Stimulated activated CD8-positive, alpha-beta memory T cell treated with anti-CD3 and anti-CD28 coated beads, Interleukin-7, amount 100 ng/mL, for 48 hours (primary cell): ENCODE measurements at places on chromosomes 4 and X.

GRCh38 chrX:28542791-28543190 lies 44.5 kb upstream of the IL1RAPL1 start:
- no peak for DNase-seq

DNA sequence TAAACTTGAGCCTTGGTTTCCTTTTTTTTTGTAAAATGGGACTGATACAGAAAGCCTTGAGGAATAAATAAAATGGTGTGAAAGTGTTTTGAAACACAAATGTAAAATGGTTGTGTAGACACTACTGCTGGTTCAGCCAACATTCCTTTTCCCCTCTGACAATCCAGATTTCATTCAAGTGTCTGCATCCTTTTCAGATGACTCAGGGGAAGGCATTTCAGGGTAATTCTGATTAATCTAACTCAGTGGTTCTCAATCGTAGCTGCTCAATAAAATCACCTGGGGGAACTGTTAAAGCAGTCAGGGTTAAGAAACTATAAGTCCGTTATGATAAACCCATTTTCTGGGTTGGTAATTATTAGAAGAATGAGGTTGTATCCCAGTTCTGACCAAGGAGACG lies 4.6 kb downstream of the ARHGAP10 start:
- no peak for DNase-seq

GRCh38 chr4:20544645-20545044 lies 155.6 kb upstream of the PACRGL start:
- no peak for DNase-seq

DNA sequence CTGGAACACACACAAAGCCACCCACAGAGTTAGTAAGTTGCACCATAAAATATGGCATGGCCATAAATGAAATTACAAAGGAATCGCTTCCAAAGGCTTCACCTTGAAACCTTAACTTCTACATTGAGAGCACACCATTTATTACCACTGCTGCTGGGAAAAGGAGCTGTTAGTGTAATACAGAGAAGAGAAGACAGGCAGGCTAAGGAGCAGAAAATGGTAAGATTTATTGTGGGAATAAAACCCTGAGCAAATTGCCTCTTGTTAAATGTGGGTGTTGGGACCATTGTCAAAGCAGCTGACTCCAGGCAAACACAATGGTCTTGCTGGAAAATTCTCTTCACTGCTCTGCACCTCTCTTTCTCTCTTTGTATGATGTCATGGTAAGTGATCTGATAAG lies 79.2 kb upstream of the NHS start:
- DNase-seq: no peak

- DNase-seq: no peak
Measured at GRCh38 chr4:3747581-3747904, 18.6 kb upstream of the ADRA2C start.

- no peak for DNase-seq
Measured at GRCh38 chr4:164524789-164525188, 229.1 kb upstream of the SMIM31 start.

- no peak for DNase-seq
Measured at GRCh38 chr4:83772685-83773084, 236.8 kb downstream of the GPAT3 start.

GRCh38 chr4:164614999-164615398 lies 138.9 kb upstream of the SMIM31 start:
- DNase-seq: no peak

DNA sequence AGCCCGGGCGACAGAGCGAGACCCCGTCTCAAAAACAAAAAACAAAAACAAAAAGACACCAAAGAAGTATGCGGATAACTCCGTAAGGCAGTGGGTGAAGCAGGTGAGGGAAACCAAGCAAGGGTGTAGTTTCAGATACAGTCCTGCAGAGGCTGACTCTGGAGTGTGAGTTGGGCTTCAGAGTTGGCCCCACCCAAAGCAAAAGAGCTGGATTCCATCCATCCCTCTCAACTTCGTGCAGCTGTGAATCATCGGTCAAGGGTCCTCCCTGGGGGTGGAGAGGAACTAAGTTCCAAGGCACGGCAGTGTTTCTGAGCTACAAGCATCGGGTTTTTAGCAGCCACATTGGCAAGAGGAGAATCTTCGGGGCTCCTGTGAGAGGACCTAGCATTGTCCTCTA lies 43.9 kb upstream of the FAM9A start:
- DNase-seq: no peak

DNA sequence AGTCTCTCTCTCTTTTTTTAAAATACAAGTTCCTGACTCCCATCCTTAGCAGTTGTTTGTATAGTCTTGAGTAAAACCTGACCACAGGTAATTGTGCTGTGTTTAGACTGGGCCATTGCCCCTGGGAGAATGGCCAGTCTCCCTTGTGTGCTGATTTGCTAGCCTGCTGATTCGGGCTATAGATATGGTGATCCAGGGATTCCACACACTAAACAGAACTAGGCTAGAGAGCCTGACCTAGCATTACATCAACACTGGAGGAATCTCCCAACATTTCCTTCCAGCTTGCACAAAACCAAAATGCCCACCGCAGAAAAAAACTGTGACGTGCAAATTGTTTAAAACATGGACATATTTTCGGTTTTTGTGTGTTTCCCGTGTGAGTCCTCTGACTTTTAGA lies 5.1 kb downstream of the UPRT start:
- DNase-seq: no peak

- no peak for DNase-seq
Measured at GRCh38 chrX:76076124-76076523, 96.7 kb upstream of the PBDC1 start.

GRCh38 chrX:4358577-4358976 lies 645.1 kb upstream of the PRKX start:
- DNase-seq: no peak

DNA sequence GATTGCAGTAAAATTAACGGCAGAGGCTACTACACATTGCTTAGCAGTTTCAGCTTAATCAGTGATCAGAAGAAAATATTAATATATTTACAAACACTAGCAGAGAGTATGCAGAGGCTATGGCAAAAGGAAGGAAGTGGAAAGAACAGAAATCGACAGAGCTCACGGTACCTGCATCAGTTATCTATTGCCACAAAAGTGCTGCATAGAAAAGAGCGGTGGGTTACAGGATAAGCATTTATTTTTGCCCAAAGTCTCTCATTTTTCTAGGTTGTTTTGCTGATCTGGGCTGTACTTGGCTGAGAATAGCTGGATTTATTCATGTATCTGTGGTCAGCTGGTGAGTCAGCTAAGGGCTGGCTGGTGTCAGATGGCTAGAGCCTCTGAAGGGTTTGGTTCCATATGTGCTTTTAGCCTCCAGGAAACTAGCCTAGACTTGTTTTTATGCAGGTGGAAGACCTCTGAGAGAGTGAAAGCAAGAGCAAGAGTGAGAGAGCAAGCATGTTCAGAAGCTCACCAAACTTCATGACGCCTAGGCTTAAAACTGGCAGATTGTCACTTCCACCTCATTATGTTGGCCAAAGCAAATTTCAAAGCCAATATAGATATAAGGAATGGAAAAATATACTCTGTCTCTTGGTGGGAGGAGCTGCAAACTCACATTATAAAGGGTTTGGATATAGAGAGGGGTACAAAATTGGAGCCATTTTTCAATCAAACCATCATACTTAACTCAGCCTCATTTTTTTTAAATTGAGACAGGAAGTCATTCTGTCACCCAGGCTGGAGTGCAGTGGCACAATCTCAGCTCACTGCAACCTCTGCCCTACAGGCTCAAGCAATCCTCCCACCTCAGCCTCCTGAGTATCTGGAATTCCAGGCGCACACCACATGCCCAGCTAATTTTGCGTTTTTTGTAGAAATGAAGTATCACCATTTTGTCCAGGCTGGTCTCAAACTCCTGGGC lies 153.2 kb upstream of the RPL34 start:
- DNase-seq: peak; percentile 11

- DNase-seq: no peak
Measured at GRCh38 chr4:106034220-106034619, 138.9 kb downstream of the NPNT start.

- no peak for DNase-seq
Measured at GRCh38 chrX:40158036-40158706, 60.4 kb upstream of the BCOR start.

DNA sequence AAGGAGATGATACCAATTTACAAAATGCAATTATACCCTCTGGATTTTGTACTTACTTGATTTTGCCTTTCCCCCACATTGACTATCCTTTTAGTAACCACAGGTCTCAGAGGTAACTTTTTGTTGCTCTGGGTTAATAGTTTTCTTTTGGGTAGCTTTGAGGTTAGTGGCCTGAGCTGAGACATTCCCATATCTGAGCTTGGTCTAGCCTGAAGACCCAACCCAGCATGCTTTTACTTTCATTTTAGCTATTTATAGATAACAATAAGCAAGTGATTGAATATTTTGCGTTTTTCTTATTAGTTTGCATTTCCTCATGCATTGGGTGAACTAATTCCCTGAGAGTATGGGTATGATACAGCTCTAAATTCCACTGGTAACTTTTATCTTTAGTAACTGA lies 11.8 kb downstream of the HTN1 start:
- no peak for DNase-seq

DNA sequence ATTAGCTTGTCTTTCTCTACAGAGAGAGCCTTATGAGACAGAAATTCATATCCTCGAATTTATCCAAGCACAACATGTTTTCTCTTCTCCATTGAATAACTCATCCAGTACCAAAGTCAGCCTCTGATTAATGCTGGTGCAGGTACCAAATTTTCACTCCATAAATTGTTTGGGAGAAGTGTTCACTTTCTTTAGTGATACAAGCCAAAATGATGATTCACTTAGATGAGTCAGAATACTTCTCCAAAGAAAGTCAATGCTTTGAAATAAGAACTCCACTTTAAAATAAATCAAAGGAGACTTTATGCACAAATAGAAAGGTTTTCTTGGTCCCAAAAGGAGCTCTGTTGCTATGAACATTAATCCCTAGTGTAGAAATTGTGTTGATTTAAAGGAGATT lies 60.2 kb downstream of the MAOB start:
- DNase-seq: no peak

DNA sequence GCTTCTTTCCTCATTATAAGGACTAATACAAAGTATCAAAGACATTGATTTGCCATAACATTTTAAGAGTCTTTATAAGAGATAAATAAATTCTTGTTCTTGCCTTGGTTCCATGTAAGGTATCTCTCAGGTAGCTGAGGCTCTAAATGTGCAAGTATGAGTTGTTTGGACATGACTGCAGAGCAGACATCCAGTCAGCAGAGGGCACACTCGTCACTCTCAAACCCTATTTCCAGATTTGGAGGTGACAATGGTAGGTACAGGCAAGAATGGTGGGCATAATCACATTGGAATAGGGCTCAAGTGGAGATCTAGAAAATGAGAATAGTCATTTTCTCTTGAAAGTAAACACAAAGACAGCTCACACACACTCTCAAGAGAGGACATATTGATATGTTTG lies 133.3 kb upstream of the ZIC3 start:
- no peak for DNase-seq
